Stimulated activated CD8-positive, alpha-beta memory T cell treated with anti-CD3 and anti-CD28 coated beads, Interleukin-7, amount 100 ng/mL, for 4 hours (primary cell): ENCODE measurements at places on chromosomes 1 and 21.

GRCh38 chr21:34956416-34957316, 92.4 kb downstream of the RUNX1 start:
- DNase-seq, result no peak

- DNase-seq, result no peak
These were observed 10.4 kb downstream of the CAMTA1 start for GRCh38 chr1:6795661-6796060.

DNA sequence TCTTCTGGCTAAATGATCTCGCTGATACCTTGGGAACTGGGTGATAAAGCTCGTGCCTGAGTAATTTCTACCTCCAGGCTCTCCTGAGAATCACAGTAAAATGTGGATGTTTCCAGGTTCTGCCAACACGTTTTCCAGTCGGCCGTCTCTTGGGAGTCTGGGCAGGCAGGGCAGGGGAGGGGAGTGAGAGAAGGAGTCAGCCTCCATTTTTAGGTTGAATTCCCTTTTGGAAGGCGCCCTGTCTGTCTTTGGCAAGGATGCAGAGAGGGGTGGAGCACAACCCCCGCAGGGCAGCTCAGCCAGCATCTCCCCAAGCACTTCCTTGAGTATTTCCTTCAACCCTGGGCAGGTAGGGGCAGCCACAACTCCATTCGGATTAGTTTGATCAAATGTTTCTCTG, 15.5 kb upstream of the ACTRT2 start:
- no peak for DNase-seq

DNA sequence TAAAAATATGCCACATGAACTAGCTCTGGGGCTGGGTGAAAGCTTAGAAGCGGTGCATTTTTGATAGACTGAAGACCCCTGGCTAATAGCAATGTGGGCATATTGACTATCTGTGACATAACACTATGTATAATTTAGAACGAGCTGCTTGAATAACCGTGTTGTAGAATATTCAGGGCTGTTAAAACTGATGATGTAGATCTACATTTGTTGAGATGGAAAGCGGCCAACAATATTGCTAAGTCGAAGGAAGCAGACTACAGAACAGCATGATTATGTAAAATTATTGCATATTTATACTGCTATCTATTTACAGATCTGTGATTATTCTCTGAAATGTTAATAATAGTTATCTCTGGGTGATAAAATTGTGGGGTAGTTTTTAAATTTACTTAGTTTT, 41.1 kb upstream of the BCL10 start:
- no peak for DNase-seq

DNA sequence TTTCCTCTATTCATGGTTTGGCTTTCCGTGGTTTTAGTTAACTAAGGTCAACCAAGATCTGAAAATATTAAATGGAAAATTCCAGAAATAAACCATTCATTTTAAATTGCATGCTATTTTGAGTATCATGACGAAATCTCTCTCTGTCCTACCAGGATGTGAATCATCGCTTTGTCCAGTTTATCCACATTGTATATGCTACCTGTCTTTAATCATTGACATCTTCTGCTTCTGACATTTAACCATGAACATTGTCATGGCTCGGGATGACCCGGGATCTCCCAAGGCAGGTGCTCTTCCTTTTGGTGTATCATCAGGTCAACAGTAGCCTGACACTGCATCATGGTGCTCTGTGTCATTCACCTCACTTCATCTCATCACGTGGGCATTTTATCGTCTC, 125.5 kb upstream of the HNRNPU start:
- no peak for DNase-seq

DNA sequence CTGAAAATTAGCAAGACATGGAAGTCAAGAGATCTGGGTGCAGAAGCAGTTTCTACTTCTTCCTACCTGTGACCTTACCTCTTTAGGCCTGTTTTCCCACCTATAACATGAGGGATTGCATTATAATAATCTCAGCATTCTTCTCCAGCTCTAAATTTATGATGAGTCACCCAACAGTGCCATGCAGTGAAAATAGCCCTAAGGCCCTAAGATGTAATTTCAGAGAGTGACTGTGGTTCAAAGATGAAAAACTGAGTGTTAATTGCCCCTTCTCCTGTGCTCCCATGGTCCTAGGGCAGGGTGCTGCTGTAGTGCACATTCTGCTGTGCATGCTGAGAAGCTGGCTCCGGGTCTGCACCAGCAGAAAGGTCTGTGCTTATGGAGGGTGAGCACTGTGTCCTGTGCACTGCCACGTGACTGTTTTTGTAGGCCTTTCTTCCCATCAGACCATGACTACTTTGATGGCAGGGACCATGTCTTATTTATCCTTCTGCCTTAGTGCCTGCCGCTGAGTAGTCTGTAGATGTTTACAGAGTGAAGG, 29.7 kb downstream of the JUN start:
- DNase-seq, result no peak

DNA sequence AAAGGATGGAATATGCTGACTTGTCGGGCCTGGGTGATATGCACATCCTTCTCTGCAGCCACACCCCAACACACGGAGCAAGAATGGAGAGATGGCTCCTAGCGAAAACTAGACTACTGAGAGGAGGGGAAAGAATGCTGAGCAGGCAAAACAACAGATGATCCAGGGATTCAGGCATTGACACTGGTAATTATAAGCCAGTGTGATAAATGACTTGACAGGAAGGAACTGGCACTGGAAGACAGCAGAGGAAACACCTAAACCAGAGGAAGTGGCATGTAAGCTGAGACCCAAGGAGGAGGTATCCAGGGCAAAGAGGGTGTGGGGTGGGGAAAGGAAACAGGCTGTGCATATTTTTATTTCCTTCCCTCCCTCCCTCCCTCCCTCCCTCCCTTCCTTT, 31.7 kb upstream of the KHDRBS1 start:
- no peak for DNase-seq

DNA sequence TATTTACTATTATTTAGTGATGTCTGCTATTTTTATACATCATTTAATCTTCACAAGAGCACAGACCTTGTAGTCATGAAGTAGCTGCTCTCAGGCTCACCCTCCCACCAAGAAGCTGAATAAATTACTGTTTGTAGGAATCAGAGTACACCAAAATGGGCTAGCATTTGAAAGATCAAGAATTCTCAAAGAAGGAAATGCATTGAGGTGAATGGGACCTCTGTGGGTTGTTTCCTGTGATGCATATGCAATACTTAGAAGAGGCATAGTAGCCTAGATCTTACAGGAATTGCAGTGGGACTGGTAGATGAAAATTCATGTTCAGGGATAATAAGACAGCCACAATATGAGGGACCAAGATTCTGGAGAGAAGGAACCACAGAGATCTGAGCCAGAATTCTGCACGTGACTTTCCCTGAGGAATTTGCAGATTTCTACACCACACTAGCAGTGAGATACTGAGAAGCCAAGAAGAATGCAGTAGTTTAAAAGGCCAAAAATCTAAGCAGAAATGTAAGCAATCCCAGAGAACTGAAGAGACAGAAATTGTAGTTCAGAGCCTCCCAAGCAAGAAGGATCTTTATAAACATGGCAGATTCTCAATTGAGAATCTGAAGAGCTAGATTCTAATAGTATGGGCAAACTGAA, 307.0 kb downstream of the ST6GALNAC3 start:
- DNase-seq, result no peak

- DNase-seq, result no peak
These were observed 19.6 kb upstream of the TCEA3 start for GRCh38 chr1:23444104-23444533.

GRCh38 chr1:85544689-85545215, 35.8 kb upstream of the CCN1 start:
- DNase-seq, result no peak

GRCh38 chr1:200038981-200039848, 11.7 kb downstream of the NR5A2 start:
- no peak for DNase-seq

- DNase-seq, result no peak
These were observed 41.2 kb upstream of the ADARB1 start for GRCh38 chr21:45032977-45033710.

DNA sequence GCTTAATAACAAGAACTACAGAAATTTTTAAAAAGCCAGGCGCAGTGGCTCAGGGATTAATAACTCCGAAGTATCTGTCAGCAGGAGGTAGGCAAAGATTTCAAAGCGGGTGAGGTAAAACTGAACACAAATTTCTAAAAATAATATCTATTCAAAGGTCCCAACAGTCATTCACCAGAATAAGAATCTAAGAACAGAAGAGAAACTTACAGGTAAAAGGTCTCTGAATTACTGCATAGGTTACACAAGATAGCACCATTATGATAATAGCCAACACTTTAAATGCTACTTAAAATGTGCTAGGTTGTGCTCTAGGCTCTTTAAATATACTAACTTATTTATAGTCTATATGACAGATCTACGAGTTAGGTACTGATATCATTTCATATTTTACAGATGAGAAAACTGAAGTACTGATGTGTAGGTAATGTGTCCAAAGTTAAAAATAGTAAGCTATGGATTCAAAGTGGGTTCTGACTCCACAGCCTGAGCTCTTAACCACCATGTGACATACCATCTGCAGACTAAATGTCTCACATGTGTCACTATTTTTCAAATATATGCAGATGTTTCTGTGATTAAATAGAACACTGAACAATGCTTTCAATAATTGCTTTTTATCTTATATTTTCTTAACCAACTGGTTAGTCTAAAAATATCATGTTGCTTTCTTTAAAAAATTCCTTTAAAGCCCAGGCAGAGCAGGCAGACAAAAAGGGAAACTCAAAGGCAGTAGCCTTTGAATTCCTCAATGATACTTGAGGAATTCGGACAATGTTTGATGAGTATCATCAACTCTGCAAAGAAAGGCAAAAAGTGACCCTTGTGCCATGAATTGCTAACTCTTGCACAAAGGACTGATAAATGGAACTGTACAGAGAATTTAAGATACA, 80.5 kb upstream of the TTC39A start:
- no peak for DNase-seq

GRCh38 chr1:114126261-114127095, 27.2 kb downstream of the SYT6 start:
- DNase-seq, result no peak

DNA sequence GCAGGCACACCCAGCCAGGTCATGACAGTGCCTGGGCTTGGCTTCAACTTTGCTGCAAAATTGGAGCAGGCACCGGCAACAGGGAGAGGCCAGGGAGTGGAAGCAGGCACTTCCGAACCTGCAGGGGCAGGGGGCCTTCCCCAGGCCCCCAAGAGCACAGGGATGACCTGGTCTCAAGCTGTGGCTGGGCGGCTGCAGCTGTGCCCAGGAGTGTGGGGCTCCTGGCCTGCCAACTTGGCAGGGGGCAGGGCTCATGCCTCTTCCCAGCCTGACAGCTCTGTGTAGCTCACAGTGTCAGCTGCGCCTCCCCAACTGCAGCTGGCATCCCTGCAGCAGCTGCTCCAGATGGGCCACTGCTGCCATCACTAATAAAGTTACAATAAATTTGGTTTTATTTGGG, 51.5 kb upstream of the SCYL3 start:
- DNase-seq, result no peak

- no peak for DNase-seq
These were observed 173.0 kb downstream of the PGBD5 start for GRCh38 chr1:230253150-230253549.
